ENCODE measurements at places on chromosomes 12 and 14.

DNA sequence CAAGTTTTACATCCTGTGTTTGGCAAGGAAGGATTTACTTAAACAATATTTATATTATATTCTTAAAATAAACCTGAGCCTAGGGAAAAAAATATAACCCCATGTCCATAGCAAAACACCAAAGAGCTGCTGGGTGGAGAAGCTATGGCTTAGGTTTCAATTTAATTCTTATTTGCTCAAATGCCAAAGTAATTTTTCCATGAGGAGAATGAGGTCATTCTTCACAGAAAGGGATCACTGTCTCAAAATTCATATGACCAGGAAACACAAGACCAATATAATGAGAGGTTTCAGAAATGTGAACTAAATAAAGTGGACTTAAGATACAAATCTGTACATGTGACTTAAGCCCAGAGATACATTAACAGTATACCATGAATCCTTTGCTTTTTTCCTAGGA lies 195.0 kb downstream of the PHLDA1 start:
- DNase-seq, result no peak

GRCh38 chr12:1848146-1848545 lies 27.8 kb downstream of the LRTM2 start:
- no peak for DNase-seq

- DNase-seq, result no peak
Observed at GRCh38 chr12:29320295-29321085, 60.5 kb downstream of the ERGIC2 start.

- DNase-seq, result no peak
Observed at GRCh38 chr12:65720136-65721130, 103.8 kb upstream of the HMGA2 start.

DNA sequence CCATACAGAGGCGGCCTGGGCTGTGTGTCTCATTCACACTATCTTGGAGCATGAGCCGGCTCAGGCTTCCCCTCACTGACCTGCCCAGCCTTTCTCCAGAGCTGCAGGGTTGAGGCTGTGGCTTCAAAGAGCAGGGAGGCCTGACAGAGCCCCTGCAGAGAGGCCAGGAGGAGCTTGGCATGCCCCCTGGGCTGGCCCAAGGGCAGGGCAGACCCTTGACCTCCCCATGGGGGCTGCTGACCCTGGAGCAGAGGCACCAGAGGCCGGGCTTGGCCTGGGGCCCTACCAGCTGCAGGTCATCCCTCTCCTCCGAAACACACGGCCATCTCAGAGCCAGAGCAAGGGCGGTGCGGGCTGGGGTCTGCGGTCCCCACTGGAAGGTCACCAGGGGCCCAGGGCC lies 46.6 kb upstream of the FZD10 start:
- DNase-seq, result no peak

DNA sequence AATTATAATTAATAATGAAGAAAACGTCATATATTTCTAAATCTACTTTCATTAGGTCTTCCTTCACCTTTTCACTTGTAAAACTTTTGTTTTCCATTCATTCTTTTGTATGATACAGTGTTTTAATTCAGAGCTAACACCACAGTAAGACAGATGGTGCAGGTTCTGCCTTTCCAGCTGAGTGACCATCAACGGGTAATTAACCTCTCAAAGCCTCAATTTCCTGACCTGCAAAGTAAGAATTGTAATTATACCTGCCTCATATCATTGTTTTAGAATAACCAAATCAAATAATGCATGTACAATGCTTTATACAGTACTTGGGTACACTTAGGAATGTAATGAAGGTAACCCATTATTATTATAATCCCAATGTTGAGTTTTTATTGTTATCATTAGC lies 157.6 kb downstream of the FOXA1 start:
- no peak for DNase-seq

- DNase-seq, result no peak
Observed at GRCh38 chr12:102876883-102877282, 40.2 kb downstream of the PAH start.

All from iPS DF 19.7 (cell line).